Activated gamma-delta T cell treated with Interleukin-2 at 50 U/mL for 16 hours (primary cell): ENCODE measurements at places on chromosomes 16 and 17.

DNA sequence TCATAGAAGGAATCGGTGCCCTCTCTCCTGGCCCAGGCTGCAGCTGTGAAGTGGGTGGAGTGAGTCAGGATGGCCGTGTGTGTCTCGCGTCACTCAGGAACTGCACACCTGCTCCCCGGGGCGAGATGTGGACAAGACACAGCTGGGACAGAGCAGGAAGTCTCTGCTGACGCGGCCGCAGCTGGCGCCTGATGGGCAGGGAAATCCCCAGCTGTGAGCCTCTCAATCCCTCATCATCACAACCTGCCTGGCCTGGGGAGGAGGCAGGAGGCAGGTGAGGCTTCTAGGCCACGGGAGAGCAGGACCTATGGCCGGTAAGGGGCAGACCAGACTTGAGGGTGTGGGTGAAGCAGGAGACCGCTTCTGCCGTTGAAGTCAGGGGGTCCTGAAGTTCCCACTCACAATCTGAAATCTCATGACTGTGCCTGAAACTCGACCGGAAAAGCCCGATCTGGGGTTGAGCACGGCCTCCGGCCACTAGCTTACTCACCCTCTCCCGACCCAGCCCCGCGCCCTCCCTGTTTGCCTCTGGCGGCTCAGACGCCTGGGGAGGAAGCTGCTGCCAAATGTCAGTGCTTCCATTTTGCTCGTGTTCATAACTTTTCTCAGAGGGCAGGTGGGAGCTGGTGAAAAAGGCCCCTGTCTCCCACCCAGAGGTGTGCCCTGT lies 1.1 kb upstream of the TRPV3 start:
- no peak for DNase-seq

- no peak for DNase-seq
Observed at GRCh38 chr17:34788696-34789095, 172.6 kb downstream of the CCT6B start.

DNA sequence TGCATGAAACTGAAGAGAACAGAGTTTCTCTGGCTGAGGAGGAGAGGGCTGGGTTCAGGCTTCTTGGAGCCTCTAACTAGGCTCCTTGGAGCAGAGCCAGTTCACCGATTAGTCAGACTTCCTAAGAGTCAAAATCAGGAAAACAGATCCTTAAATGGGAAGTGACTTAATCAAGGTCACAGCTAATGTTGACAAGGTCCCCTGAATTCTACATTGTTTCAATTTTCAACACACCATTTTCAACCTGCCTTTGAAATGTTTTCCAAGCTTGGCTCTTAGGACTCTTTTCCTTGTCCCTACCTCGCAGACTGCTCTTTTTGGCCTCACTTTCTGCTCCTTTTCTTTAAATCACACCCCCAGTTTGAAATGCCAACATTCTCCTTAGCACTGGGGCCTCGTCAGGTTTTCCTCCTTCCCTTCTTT lies 16.3 kb downstream of the MYL4 start:
- no peak for DNase-seq

DNA sequence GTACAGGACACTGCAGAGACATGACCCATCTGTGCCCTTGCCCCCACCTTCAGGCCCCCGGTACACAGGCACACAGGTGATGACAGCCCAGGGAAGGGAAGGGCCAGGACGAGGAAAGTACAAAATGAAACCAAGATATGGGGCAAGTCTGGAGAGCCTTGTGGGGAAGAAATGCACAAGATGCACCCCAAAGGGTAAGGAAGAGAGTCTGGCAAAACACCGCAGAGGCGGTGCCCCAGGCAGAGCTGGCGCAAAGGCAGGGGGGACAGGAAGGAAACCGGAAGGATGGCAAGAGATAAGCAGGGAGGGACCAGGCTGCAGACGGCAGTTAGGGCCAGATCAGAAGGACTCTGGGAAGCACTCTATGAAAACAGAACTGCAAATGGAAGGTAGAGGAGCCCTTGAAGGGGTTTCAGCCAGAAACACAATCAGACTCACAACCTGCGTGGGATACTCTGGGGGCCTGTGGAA lies 81.4 kb downstream of the SLC39A11 start:
- no peak for DNase-seq

GRCh38 chr16:60107871-60108270 lies 1373.8 kb upstream of the GOT2 start:
- no peak for DNase-seq

- no peak for DNase-seq
Observed at GRCh38 chr16:27174798-27175197, 28.5 kb upstream of the KDM8 start.

- DNase-seq, result peak; percentile 41
Observed at GRCh38 chr17:7836596-7837407, 2.8 kb downstream of the KDM6B start.

DNA sequence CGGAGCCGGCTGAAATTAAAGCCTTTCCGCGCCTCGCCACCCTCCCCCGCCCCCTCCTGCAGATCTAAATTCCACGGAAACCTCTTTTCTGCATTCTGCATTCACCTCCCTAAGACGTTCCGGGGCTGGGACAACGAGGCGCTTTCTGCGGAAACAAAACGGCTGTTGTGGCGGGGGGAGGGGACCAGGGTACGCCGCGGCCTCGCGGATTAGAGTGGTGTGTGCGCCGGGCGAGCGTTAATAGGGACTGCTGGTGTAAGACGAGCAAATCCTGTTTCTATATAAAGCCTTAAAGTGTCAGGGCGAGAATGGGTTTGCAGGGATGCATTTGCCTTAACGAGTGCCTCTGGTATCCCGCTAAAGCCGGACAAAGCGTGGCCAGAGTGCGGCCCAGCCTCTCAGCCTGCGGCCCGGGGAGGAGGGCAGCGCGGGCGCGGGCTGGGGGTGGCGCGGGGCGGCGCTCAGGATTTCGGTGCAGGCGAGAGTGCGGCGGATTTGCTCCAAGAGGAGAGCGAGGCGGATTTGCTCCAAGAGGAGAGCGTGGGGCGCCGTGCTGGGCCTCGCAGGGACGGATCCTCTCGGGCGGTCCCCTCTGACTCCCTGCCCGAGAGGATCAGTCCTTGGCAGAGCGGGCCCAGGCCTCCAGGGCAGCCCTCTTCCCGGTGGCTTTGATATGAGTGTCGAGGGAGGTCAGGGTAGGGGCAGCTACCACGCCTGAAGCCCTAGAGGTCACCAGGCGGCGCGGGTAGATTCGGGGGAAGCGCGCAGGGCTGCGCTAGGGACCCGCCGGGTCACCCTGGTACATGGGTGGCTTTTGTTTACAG lies 5.1 kb downstream of the BAHCC1 start:
- no peak for DNase-seq

DNA sequence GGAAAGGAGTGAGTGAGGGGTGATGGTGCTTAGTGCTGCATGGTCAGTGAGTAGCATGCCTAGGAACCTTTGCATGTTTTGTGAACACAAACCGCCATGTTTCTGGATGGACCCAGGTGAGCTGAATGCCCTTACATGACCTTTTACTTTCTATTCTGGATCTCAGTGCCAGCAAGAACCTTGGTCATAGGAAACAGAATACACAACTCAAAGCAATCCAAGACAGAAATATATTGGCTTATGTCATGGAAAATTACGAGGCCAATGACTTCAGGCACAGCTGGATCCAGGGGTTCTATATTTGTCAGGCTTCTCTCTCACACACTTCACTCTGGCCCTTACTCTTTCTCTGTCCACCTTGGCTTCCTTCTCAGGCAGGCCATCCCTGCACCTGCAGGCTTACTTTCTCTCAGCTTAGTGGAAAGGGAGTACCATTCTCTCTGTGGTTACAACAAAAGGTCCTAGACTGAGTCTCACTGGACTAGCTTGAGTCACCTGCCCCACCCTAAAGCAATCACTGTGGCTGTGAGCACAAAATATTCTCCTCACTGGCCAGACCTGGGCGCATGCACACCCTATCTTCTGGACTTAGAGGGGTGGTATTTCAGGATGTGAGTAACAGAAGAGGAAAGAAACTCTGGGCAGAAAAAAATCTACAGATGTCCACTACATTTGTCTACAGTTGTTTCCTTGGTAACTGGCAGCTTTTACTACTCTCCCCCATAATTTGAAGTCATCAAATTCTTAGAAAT lies 20.4 kb upstream of the CPNE2 start:
- no peak for DNase-seq

GRCh38 chr17:68314916-68315535 lies 23.7 kb downstream of the ARSG start:
- peak; percentile 13 for DNase-seq

DNA sequence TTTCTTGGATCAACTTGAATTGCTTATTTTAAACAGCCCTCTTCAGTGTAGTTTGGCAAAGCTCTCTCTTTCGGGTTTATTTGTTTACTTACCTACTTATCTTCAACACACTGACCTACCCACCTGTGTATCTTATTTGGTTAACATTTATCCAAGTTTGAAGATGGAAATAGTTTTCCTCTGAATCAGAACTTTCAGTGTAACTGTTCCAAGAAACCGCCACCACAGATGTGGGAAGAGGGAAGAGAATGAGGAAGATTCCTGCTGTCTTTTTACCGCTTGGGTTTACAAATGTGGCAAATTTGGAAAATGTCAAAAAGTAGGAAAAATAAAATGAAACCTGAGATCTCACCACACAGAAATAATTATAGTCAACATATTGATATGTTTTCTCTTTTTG lies 115.8 kb downstream of the MSI2 start:
- no peak for DNase-seq

DNA sequence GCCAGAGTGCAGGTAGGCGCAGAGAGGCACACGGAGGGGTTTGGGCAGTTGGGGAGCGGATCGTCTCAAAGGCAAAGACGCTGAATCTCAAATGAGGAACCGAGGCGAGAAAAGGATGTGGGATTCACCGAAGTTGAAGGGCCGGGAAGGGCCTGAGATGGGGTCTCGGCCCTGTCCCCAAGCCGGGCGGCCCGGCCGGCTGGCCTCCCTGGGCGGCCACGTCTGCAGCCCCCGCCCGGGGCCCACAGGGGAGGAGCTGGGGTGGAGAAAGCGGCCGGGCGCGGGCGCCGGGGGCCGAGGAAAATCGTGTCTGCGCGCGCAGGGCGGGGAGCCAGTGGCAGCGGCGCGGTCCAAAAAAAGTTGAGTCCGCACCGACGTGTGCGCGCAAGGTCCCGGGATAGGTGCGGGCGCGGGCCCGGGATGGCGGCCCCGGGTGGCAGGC lies 458 bp downstream of the SLC12A4 start:
- no peak for DNase-seq

GRCh38 chr16:67215706-67216105 lies 11.2 kb upstream of the TMEM208 start:
- no peak for DNase-seq

DNA sequence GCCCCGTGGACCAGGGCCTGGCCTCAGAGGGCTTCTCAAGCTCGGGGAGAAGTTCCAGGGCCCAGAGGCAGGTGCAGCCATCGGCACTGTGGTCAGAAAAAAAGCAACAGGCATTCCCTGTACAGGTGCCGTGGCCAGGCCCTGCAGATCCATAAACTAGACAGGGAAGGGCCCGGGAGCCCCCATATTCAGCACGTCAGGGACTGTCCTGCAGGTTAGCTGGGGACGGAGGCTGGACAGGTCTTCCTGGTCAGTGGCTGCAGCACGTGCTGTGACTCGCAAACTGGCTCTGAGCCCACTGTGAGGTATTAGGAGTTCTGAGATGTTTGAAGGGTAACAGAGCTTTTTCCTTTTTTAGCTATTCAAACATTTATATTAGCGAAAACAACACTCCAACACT lies 15.0 kb upstream of the C16orf95 start:
- DNase-seq, result no peak

DNA sequence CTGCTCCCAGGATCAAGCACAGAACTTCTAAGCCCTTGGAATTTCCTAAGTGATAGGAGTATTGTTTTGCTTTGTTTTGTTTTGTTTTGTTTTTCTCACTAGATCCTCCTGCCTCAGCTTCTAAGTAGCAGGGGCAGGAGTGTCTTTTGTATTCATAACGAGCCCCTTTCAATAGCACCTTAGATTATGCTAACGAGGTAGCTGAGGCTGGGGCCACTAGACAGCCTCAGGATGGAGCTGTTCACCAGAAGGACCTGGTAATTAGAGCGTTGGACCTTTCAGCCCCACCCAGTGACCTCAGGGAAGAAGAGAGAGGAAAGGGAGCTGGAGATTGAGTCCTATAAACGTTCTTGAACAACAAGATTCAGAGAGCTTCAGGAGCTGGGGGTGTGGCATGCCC lies 43.6 kb downstream of the IKZF3 start:
- DNase-seq, result no peak

DNA sequence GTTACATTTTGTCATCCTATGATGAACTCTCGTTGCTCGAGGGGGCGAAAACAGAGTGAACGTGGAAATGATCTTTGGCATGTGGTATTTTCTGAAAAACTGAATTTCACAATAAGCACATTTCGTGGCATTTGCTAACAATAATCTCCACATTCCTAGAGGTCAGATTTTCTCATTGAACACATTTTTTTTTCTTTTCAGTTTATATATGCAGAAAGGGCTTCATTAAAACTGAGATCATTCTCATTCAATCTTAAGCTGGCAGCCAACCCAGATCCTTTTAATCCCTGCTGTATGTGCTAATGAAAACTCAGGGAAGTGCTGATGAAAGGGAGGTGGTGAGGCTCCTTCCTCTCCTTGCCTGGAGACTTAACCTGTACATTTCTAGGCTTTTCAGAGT lies 52.6 kb downstream of the PRKCA start:
- no peak for DNase-seq

- DNase-seq, result no peak
Observed at GRCh38 chr17:19363460-19364035, 1.0 kb upstream of the B9D1 start.

DNA sequence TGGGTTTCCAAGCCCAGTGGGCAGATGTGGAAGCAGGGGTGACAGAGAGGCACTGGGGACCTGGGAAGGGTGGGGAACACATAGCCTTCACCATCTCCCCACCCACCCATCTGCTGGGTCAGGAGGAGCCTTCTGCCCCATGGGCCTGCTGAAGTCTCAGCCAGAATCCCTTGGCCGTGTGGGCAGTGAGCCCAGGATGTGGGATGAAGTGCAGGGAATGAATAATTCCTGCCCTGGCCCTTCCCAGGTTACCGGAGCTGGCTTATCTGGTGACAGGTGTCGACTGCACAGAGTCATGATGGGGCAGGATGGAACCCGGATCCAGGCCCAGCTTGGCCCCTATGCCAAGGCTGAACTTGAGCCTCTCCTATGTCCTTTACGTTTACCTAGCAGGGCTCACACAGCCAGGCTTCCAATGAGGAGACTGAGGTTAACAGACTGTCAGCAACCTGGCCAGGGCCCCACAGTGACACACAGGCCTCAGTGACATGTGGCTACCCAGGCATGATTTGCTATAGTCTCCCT lies 17.5 kb downstream of the ATP2A3 start:
- DNase-seq, result no peak
